ENCODE measurements at places on chromosomes 16 and 17. TPM values are rescaled to one million over a fixed set of nuclear protein-coding genes. Genes with fewer than 3 reads are reported as not detected.

The SMIM5 gene
- not detected for polyA plus RNA-seq

The PRSS21 gene
- polyA plus RNA-seq = not detected

The PPY gene
- not detected for polyA plus RNA-seq

The IRX5 gene
- polyA plus RNA-seq = 0.14 TPM

The PABPN1L gene
- polyA plus RNA-seq = 0.48 TPM
